ENCODE measurements at places on chromosomes 5 and 9.

DNA sequence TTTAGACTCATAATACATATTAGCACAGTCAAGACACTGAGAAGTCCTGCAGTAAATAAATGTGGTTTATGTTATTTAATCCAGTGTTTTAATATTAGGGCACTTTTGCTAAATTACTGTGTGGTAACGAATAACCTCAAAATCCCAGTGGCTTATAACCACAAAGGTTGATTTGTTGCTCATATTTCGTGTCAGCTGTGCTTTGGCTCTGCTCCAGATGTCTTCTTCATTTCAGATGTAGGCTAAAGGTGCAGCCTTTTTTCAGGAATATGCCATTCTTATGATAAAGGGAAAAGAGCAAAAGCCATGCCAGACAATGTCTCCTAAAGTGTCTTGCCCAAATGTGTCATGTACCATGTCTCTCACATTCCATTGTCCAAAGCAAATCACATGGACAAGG, 144.8 kb downstream of the BRINP1 start:
- no peak for DNase-seq

DNA sequence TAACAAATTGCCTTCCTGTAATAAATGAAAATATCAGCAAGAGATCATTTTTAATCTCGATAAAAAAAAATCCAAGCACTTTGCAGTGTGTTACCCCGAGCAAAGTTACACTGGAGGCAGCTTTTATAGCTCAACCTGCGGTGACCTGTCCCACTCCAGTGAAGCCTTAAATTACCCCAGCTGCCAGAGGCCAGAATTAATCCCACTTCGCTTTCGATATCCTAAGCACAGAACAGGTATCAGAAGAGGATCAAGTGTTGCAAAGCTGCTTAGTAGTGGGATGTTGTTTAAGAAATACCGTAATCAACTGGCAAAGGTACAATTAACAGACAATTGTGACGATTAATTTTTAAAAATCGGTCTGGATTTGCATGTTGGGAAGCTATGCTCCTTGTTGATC, 314.0 kb downstream of the AGTPBP1 start:
- no peak for DNase-seq

DNA sequence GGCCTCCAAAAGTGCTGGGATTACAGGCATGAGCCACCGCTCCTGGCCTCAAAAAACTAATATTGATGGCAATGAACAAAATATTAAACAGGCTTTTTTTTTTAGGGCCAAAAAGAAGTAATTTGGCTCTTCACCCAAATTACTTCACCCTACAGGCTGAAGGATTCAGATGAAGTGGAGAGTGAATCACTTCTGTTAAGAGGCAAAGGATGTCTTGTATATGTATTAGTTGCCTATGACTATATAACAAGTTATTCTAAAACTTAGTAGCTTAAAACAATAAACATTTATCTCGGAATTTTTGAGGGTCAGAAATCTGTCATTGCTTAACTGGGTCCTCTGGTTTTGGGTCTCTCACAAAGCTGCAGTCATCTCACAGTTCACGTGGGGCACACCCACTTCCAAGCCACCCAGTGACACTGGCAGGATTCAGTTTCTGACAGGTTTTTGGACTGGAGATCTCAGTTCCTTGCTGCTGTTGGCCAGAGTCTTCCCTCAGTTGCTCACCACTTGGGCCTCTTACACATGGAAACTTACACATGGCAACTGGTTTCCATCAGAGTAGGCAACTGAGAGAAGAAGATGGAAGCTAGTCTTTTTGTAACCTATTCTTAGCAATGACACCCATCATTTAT, 66.7 kb downstream of the IQGAP2 start:
- DNase-seq: no peak

- no peak for DNase-seq
Measured at GRCh38 chr5:133829786-133830185, 138.6 kb downstream of the C5orf15 start.

GRCh38 chr9:113625486-113625885, 162.0 kb downstream of the RGS3 start:
- DNase-seq: no peak

- DNase-seq: peak; percentile 98
Measured at GRCh38 chr5:149002053-149002452, 60.8 kb downstream of the SH3TC2 start.

DNA sequence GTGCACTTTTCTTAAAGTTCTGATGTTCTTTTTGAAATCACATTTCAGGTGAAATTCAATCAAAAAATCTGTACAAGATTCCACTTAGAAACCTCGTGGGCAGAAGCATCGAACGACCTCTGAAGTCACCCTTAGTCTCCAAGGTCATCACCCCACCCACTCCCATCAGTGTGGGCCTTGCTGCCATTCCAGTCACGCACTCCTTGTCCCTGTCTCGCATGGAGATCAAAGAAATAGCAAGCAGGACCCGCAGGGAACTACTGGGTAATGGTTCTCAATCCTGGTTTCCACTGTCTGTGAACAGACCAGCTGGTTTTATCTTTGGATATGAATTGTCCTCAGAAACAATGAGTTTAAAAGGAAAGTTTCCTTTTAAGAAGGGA, 8.1 kb upstream of the SLC2A8 start:
- peak; percentile 7 for DNase-seq

DNA sequence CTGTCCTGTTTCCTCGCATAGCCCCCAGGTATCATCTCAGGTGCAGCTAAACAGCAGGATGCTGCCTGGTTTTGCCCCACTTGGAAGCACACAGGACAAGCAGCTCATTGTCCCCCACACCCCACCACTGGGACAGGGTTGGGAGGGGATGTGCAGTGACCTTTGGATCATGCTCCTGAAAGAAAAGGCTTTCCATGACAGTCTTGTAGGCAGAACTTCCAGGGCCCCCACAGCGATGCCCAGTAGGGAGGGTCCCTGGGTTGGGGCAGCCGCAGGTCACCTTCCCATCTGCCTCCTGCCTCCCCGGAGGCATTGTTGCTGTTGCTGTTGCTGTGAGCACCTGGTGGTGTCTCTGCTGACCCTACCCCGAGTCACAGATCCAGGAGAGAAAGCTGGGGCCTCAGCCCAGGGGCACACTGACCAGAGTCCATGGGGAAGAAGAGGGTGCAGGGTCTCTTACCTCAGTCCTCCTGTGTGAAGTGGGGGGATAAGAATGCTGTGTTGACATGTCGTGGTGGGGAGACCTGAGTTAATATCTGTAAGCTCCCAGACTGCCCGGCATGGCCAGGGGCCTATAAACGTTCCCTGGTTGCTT, 8.5 kb downstream of the CEP72 start:
- DNase-seq: no peak

- DNase-seq: no peak
Measured at GRCh38 chr9:34143116-34143515, 16.6 kb upstream of the DCAF12 start.

DNA sequence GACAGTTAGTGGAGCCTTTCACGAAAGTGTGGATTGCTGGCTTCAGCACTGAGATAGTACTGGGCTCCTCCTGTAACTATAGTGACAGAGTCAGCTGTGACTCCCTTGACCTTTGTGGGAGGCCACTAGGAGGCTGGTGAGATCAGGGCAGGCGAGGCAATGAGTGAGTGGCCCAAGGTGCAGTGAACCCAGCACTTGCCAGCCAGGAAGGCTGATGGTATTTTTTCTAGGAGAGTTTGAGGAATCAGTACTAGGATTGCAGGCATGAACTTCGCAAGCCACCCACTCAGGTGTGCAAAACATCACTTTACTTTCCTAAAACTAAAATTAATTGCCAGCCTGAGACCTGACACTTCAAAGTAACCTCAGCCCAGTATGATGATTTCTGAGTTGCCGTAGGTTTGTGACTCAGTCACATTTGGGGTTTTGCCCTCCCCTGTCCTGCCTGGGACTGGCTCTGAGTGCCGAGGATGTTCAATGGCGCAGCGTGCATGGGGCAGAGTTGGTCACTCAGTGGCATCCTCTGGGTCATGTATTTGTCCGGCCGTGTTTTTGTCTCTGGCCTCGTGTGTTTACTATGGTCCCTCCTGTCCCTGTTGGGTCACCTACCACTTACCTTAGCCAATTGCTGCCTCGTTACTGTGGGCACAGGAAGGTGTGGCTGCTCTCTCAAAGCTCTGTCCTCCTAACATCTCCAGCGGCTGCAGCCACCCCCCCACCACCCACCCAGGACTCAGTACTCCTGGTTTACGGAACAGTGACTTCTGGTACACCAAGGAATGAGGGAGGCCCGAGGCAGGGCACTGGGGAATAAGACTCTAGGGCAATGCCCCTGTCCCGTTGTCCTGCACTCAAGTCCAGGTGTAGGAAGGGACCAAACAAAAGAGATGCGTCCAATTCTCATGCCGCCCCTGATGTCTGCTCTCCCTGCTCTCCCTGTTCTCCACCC, 67.2 kb downstream of the IL31RA start:
- DNase-seq: no peak

- DNase-seq: no peak
Measured at GRCh38 chr9:120720404-120720803, 6.1 kb upstream of the MEGF9 start.

DNA sequence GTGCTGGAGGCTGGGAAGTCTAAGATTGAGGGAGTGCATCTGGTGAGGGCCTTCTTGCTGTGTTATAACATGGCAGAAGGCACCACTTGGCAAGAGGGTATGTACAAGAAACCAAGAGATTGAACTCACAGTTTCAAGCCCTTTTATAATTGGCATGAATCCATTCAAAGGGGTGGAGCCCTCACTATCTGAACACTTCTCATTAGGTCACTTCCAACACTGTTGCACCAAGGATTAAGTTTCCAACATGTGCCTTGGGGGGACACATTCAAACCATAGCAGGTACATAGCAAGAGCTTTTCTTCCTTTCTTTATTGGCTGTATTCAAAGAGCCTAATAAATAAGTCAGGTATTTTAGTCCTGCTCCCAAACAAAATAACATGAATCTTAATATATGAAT, 62.7 kb downstream of the PRELID2 start:
- DNase-seq: no peak

DNA sequence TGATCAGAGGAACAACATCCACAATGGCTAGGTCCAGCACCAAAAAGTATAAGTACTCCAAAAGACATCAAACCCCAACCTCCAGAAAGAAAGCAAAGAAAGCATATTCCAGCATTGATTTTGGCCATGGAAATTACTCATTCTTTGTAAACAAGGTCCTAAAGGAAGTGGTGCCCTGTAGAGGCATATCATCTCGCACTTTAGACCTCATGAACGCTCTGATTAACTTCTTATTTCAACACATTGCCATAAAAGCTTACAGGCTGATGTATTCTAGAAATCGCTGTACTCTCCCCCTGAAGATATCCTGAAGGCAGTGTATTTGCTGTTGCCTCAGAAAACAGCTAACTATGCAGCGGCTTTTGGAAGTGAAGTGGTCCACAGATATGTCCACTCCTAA, 82.7 kb upstream of the TNPO1 start:
- no peak for DNase-seq

GRCh38 chr5:131644822-131645221, 9.8 kb upstream of the RAPGEF6 start:
- DNase-seq: no peak

DNA sequence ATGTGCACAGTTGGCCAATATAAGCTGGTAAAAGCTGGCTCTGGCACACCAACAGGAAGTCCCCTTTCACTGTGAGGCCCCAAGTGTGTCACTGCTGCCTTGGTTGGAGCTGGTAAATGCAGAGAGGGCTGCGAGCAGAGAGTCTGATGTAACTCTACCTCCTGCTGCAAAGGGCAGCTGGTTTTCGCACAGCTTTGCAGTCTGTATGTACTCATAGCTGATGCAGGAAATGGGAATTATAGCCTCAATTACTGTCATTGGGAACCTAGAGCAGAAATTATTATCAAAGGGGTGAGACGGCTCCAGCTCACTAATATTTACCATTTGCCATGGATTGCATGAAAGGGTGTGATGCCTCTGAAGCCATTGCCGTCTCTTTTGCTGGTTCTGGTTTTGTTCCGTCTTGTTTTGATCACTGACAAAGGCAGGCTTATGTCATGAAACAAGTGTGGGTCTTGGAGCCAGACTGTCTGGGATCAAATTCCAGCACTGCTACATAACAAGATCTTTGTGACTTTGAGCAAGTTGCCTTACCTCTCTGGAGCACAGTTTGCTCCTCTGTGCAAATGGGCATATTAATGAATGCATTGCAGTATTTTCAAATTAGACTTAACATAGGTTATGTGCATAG, 124.3 kb upstream of the SLC25A48 start:
- DNase-seq: no peak

DNA sequence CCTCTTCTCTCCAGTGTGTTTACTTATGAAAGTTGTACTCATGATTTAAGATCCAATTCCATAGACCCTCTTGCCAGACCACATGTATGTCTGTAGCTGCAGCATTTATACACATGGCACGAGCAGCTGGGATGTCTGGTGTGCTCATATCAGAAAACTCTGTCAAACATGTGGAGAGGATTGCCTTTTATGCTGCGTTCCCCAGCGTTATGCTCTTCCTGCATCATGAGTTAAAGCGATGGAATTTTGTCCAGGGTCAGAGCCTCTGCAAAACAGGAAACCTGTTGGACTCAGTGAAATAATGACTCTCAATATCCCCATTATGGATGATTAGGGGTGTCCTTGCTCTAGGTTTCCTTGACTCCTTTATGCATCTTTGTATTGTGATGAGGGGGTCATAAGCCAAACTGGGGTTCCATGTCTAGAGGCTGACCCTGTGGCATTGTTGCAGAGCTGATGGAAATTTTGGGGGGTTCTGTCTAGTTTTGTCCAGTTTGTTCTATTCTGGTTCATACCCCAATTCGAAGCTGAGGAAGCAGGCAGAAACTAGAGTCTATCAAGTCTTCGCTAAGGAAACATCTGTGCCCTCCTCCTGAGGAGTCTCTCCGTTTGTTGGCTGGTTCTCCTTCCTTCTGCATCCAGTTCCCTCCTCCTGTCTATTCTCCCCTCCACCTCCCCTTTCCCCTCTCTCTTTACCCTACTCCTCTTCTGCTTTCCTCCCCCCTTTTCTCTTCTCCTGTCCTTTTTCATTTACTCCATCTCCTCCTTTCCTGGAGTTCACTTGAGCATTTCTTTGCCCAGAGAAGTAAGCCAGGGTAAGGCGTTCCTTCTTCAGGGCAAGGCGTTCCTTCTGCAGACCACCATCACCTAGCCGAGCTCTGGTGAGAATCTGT, 252.8 kb downstream of the MAST4 start:
- DNase-seq: peak; percentile 29

- no peak for DNase-seq
Measured at GRCh38 chr9:126049896-126050604, 276.6 kb upstream of the MVB12B start.

GRCh38 chr9:331197-331596, 116.5 kb downstream of the DOCK8 start:
- no peak for DNase-seq

GRCh38 chr5:167861129-167861927, 430.1 kb upstream of the WWC1 start:
- peak; percentile 13 for DNase-seq

- DNase-seq: peak; percentile 63
Measured at GRCh38 chr9:120532475-120532874, 47.5 kb downstream of the CDK5RAP2 start.

DNA sequence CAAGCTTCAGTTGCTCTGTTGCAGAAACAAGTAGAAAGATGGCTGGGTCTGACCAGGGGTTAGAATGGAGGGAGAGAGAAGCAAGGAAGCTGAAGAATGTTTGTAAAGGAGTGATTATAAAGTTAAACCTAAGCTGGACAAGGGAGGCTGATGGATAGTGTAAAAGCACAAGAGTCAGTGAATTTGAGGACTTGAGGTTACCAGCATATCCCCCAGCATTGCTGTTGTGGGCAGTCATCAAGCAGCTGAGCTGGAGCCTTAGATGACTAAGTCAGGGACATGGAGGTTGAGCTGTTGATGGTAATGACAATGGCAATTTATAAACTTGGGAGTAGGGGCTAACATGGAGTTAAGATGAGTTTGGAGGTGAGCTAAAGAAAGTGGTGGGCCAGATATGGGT, 131.5 kb downstream of the ERCC6L2 start:
- DNase-seq: no peak

GRCh38 chr5:175854231-175855040, 16.9 kb upstream of the CPLX2 start:
- no peak for DNase-seq

GRCh38 chr9:77916410-77916819, 115.2 kb downstream of the GNAQ start:
- no peak for DNase-seq

Measured in fibroblast of the aortic adventitia (primary cell).